Dorsolateral prefrontal cortex (tissue), 122 donors: ENCODE measurements at places on chromosomes 4 and X.

GRCh38 chr4:148076964-148077363 lies 345.1 kb downstream of the ARHGAP10 start:
- DNase-seq, result no peak

DNA sequence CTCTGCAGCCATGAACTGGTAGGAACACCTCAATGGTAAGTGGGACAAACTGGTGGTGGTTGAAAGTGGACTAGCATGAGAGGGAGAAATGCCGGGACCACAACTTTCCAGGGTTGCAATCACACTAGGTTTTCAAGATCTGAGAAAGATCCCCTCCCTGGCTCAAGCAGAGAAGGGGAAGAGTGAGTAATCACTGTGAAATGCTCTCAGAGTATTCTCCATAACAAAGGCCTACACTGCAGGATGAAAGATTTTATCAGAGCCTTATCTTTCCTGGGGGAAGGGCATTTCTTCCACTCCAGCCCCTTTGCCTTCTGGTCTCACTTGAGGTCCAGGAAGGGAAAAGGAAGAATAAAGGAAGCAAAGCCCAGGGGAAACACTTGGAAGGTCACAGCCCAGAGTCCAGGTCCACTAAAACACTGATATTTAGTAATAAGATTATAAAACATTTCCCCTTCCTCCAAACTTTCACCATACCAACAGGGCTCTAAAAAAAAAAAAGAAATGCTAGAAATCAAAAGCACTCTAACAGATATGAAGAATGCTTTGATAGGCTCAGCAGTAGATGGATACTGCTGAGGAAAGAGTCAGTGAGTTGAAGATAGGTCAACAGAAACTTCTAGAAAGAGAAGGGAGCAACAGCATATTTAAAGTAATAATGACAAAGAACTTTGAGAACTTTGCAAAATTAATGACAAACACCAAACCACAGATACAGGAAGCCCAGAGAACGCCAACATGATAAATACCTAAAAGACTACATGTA lies 95.9 kb downstream of the WDFY3 start:
- DNase-seq, result no peak

DNA sequence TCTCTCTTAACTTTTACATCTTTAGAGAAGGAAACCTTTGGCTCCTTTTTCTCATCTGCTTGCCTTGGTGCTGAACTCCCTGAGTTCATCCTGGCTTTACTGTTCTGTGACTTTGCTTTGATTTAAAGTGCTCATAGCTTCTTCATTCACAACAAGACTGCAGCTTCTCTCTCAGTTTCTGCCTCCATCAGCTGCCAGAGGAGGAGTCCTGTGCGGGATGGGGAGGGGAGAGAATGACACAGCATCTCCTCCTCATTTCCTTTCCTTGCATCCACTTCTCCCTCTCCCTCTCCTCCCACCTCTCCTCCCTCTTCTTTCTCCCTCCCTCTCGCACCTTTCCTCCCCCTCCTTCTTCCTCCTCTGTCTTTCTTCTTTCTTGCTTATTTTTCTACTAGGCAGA lies 42.0 kb downstream of the CBLL2 start:
- DNase-seq, result no peak

DNA sequence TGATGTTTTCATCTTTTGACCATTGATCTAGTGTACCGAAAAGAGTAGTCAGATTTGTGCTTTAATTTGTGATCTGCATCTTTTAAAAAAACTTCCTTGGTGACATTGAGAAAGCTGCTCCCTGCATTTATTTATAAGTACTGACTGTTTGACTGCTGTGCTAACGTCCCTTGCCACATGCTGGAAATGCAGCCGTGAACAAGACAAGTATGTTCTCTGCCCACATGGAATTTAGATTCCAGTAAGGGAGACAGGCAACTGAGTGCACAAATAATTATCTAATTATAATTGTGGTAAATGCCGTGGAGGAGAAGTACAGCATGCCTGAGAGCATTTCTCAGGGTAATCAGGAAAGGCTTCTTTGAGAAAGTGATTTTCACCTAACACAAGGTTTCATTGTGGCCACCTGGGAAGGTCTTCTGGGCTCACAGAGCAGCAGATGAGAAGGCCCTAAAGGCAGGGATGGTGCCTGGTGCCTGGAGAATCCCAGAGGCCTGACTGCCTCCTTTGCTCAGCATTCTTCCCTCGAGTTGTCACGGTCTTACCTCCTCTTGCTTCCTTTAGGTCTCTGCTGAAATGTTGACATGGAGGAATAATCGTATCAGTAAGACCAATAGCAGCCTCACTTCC lies 55.8 kb downstream of the PTTG2 start:
- no peak for DNase-seq

DNA sequence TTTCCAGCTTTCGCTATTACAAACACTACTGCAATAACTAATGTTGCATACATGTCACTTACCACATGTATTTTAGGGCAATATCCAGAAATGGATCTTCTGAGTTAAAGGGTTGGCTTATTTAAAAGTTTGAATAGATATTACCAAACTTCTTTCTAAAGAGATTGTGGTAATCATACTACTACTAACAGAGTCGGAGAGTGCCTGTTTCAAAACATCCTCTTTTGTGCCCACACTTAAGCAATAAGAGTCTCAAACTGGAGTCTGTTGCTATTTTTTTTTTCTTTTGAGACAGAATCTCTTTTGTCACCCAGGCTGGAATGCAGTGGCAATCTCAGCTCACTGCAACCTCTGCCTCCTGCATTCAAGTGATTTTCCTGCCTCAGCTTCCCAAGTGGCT lies 35.8 kb downstream of the FGFBP1 start:
- no peak for DNase-seq

DNA sequence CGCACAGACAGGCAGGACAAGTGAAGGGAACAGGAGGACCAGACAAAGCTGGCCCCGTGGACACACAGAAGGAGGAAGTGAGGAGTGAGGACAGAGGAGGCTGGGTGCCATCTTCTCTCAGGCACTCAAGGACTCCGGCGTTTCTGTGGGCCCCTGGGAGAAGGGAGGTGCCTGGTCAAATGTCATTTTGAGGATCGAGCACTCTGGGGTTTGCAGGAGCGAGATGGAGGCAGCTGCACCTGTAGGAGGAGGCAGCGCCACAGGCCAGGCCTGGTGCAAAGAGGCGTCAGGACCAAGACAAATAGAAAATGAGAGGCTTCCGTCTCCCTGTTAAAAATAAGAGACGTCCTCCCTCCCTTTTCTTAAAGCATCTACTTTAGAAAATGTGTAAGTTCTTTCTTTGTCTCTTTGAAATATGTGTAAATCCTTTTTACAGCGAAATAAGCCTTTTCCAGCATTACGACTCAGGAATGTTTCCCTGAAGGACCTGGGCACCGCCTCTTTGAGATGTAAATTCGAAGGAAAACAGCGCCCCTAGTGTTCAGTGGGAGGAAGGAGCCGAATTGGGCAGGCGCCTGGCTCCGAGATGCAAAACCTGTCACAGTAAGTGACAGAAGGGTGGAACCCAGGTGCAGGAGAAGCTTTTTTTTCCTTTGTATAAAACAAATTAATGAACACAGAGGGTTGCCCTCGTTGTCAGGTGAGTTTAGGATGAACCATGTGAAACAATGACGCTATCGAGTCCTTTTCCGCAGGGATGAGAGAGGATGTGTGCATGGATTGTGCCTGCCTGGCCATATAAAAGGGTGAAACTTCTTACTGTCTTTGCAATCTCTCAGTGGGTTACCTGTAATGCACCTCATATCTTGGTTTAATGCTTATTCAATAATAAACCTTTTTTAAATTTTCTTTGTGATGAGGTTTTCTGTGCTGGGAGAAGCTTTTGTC lies 1.4 kb upstream of the C4orf50 start:
- no peak for DNase-seq

GRCh38 chr4:101835121-101835904 lies 44.8 kb downstream of the BANK1 start:
- no peak for DNase-seq

DNA sequence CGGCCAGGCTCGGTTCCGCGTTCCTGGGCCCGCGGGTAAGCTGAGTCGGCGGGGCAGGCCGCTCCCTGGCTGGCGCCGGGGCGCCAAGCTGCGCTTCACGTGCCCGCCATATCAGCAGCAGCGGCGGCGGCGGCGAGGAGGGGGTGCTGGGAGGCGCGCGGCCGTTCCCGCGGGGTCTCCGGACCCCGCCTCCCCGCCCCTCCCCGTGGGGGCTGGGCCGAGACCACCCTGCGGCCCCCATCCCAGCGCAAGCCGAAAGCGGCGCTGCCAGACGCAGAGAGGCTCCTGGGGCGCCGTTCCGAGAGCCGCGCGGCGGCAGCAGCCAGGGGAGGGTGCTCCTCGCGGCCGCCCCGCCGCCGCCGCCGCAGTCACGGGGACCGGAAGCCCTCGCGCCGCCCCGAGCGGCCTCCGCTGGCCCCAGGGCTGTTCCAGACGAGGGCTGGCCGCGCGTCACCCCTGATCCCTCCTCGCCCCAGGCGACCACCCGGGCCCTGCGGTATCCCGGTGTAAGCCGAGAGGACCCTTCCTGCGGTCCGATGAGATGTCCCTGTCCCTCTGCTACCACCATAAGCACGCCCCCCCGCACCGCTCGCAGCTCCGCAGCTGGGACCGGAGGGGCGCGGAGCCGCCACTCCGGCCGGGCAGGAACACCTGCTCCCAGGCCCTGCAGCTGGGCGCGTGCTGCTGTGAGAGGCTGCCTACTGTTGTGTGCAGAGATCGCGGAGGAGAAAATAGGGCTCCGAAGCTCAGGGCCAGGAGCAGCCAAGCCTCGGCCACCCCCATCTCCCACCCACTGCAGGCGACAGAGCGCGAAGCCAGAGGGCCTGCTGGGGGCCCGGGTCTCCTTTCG lies 7.5 kb upstream of the BCOR start:
- DNase-seq, result no peak

DNA sequence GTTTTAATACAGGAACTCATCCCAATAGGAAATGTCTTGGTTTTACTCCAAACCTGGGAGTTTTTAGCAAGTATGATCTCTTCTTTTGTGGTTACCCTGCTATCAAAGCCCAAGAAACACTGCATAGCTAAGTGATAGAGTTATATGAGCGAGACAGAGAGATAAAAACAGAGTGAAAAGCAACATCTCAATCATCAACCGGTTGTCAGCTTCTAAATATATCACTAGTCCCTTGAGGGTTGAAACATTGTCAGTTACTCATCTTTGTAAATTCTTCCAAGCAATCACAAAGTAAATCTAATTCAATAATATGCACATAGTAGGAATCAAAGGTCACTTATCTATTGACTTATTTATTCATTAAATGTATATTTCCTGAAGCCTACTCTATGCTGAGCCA lies 483.9 kb downstream of the IDS start:
- DNase-seq, result no peak

DNA sequence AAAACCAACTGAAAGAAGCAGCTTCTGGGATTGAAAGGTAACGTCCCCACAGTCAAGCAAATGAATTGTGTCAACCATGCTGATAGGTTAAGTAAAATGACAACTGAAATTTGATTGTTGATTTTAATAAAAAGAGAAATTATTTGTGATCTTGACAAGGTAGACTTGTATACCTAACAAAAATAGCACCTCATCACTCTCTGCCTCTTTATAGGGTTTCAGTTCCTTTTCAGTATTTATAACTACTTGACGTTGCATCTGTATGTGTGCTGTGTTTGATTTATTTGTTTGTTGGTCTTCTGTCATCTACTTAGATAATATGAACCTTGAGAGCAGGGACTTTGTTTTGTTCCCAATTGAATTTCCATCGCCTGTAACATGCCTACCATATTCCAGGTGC lies 7.9 kb upstream of the PPP3CA start:
- no peak for DNase-seq

- no peak for DNase-seq
These were observed 106.8 kb downstream of the ARSJ start for GRCh38 chr4:113872426-113873260.

DNA sequence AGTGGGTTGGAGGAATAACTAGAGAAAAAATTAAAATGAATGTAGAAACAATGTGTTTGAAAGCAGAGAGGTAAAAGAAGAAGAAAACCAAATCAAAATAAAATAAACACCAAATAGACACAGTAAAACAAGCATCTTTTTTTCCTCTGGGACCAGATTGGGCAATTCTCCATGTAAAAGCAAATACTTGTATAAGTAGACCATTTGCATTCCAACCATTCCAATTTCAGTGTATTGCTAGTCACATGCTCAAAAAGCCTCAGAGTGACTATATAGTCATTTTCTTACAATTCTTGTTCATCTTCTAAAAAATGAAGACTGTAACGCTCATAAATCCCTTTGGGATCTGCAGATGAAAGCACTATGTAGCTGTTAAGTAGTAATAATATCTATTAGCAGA lies 969.5 kb downstream of the PCDH18 start:
- DNase-seq, result no peak

- no peak for DNase-seq
These were observed 3.5 kb downstream of the SLC25A43 start for GRCh38 chrX:119402588-119402987.

GRCh38 chr4:28278676-28279075 lies 1418.0 kb downstream of the STIM2 start:
- DNase-seq, result no peak

DNA sequence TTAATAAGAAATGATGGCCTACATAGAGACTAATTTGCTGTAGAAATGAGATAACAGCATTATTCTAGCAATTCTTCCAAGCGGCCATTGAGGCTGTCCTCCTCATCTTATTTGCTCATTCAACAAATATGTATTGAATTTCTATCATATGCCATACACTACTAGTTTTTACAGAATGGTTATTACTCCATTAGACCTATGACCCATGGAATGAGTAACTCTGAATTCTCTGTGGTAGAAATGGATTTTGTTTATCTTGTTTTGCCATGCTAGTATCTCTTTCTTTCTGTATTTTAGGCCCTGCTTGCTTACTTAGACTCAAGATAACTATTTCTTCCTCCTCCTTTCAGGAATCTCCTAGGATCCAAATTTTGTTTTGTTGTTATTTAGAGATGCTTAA lies 103.5 kb downstream of the RPA4 start:
- DNase-seq, result no peak

GRCh38 chr4:137651128-137651527 lies 118.8 kb upstream of the PCDH18 start:
- DNase-seq, result no peak

GRCh38 chrX:151100799-151101198 lies 75.6 kb upstream of the GPR50 start:
- no peak for DNase-seq

- no peak for DNase-seq
These were observed 2.1 kb upstream of the GC start for GRCh38 chr4:71785959-71786358.

DNA sequence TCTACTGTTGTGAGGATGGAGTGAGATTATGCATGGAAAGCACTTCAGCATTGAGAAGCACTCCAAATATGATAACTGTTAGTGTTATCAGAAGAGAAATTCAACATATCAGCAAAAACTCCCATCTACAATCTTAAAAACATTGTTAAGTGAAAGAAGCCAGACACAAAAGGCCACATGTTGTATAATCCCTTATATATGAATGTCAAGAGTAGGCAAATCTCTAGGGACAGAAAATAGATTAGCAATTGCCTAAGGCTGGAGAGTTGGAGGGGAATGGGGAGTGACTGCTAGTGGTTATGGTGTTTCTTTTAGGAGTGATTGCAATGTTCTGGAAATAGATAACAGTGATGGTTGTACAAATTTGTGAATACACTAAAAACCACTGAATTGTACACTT lies 122.5 kb upstream of the LNX1 start:
- DNase-seq, result no peak

GRCh38 chrX:17375637-17376430 lies 834 bp downstream of the NHS start:
- DNase-seq, result no peak
